ENCODE measurements at places on chromosomes 6 and 20.
A peak's percentile ranks its signal among the peaks of the same experiment; 100 is the strongest.

GRCh38 chr6:16324606-16325225, 86.3 kb downstream of the GMPR start:
- peak; percentile 49 for DNase-seq

DNA sequence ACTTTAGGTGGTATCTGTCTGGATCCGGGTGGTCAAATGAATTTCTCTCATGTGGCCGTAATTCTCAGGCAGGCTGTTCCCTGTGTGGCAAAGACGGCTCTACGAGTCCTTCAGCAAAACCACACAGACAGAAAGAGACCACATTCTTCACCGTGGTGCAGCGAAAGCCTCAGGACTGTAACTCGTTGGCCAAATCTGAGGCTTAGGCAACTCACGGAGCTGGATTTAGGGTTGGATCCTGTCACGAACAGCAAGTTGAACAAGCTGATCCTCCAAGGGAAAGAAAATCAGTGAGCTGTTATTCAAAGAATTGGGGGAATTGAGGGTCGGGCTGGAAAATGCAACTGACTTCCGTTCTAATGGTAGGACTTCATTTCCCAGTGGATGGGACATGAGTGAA, 167.4 kb downstream of the ZMYND8 start:
- peak; percentile 47 for DNase-seq

DNA sequence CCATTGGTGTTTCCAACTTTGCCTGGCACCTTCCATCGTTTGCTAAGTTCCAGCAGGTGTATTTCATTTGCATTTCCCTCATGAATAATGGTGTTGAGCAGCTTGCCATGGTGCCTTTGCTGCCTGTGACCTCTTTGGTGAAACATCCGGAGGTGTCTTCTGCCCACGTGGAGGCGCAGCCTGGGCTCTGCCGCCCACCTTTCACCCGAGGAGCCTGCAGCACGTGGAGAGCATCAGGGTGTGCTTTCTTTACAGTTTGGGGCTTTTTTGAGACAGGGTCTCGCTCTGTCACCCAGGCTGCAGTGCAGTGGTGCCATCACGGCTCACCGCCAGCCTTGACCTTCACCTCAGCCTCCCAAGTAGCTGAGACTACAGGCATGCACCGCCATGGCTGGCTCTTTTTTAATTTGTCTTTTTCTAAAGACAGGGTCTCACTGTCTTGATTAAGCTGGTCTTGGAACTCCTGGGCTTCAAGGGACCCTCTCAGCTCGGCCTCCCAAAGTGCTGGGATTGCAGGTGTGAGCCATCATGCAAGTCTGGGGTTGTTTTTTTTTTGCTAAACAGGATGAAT, 3.0 kb upstream of the ADRM1 start:
- DNase-seq = no peak

- no peak for DNase-seq
These were observed 844.5 kb upstream of the DEFB115 start for GRCh38 chr20:30412972-30413371.

GRCh38 chr20:59365611-59366285, 65.3 kb downstream of the EDN3 start:
- no peak for DNase-seq

DNA sequence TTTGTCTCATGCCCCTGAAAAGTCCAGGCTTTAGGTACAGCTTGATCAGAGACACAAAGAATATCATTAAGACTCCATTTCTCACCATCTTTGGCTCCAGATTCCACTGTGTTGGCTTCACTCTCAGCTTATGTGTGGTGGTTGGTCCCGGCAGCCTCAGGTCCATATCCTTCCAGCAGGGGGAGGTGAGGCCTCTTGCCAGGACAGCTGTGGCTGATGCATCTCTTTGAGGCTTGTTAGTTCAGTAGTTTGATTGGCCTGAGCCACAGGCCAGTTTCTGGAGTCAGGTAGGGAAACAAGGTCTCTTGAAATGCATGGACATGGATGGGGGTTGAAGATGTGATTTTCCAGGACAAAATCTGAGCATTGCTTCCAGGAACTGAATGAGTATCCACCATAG, 62.4 kb downstream of the JAG1 start:
- peak; percentile 64 for DNase-seq

DNA sequence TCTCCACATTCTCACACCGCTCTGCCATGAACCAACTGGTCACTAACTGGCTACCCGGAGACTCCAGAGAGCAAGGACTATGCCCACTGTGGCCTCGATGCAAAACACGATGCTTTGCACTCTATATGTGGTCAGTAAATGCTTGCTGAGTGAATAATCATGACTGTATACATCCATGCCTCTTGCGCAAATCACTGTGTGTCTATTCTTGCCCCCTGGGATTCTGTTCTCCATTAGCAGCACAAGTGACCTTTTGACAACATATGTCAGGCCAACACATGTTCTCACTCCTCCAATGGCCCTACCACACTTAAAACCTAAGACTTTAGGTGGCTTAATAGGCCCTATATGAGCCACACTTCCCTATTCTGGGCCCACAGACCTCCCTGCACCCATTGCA, 16.9 kb downstream of the KIF16B start:
- DNase-seq = peak; percentile 55

GRCh38 chr6:34745277-34746103, 11.8 kb upstream of the SNRPC start:
- DNase-seq = no peak

- peak; percentile 44 for DNase-seq
These were observed 33.4 kb upstream of the AAR2 start for GRCh38 chr20:36202891-36203338.

GRCh38 chr6:113457751-113458150, 399.4 kb upstream of the MARCKS start:
- DNase-seq = no peak

- no peak for DNase-seq
These were observed 99.9 kb downstream of the OTOR start for GRCh38 chr20:16848061-16848460.

DNA sequence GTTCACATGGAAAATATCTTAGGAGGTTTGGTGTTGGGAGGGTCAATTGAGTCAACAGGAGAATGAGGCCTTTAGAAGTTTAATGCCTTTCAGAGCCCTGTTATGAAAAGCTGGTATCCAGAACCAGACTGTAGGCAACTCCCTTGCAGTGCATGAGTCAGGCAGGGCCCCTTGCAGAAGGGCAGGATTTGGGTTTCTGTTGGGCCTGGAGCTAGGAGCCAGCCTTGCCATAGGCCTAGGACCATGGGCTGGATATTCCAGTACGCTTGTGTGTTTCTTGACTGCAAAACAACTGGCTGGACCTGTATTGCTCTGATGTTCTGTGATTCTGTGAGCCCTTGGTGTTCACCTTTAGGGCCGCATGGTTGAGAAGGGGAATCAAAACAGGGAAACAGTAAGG, 350.9 kb upstream of the PRND start:
- DNase-seq = no peak

- peak; percentile 69 for DNase-seq
These were observed 1.9 kb upstream of the BMP2 start for GRCh38 chr20:6765469-6766058.

DNA sequence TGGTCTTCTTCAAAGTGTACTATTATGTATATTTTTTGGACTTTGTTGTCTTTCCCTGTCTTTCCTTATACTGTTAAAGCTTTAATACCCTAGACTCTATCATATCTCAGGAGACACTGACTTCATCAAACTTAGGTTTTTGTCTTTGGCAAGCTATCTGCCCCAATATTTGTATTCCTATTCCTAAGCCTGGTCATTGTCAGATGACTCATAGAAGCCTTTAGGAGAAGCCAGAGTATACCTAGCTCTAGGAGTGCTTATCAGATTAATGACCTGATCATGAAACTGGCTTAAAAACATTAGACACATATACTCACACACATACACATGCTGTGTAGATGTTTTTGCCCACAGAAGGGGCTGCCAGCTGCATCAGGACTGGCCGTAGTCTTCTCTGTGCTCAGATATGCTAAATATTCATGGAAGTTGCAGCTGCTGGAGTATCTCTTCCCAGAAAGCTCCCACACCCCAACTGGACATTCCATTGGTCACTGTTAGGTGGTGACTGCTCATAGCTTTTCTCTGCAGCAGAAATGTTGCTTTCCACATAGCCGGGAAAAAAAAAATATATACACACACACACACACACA, 102.0 kb downstream of the ANKS1A start:
- peak; percentile 55 for DNase-seq

GRCh38 chr6:125365230-125365629, 63.5 kb upstream of the HDDC2 start:
- DNase-seq = no peak

DNA sequence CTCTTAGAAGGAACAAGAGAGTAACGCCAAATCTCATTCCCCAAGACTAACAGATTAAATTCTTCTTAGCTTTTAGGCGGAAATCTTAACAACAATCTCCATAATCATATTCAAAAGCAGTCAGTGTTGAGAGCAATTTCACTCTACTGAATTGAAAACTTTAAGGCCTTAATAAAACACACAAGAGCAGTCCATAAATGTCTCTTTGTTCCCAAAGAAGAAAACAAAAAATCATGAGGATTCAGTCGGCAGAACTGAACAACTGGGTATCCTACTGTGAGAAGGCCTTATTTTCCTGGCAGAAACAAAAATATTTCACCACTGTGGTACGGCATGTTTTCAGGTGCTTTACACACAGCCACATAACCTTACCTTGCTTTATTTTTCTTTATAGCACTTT, 14.4 kb downstream of the ABHD12 start:
- no peak for DNase-seq

- DNase-seq = peak; percentile 19
These were observed 176.2 kb downstream of the KIF16B start for GRCh38 chr20:16397086-16397485.

GRCh38 chr6:43943099-43943766, 173.2 kb downstream of the VEGFA start:
- no peak for DNase-seq

DNA sequence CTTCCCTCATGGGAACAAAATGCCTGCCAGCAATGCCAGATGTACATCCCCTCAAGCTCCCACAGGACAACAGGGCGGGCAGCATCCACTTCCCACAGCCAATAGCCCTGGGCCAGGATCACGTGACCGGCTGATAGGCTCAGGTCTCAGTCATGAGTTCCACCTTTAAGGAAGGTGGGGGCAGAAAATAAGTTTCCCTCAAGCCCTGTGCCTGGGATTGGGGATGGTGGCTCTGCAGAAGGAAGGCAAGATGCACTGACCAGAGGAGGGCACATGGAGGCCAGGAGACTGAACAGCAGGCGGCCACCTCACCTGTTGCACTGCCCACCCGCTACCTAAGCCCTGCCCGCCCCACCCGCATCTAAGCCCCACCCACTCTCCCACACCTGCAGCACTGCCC, 149.1 kb downstream of the BMP7 start:
- DNase-seq = no peak

GRCh38 chr6:112252571-112253497, 1.5 kb downstream of the LAMA4 start:
- no peak for DNase-seq

DNA sequence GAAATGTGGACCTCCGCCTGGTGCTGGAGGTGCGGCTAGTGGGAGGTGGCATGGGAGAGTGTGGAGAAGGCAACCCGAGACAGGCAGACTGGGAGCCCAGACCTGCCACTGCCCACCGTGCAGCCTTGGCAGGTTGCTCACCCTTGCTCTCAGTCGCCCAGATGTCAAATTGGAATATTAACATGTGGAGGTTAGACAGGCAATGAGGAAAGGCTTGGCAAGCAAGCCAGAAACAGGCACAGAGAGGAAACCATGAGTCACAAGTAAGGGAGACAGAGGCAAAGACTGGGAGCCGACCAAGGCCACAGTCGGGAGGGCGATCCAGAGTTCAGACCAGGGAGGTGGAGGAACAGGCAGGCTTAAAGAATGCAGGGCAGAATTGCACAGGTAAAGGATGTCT, 178.2 kb downstream of the FOXC1 start:
- peak; percentile 74 for DNase-seq

DNA sequence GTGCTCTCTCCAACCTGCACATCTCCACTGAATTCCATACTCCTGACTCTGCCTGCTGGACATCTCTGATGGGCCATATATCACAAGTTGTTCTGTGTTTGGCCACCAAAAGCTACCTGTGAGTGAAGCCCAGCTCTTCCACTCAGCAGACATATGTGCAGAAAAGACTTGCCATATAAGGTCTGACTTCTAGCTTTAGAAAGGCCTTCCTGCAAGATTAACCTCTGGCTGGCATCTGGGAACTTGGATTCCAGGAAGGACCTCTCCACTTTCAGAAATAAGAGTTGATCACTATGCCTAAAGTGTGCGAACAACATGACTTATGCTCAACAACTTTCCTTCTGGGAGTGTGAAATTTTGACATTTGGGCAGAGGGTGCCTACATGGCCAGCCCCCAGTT, 113.7 kb downstream of the TNFAIP3 start:
- no peak for DNase-seq

DNA sequence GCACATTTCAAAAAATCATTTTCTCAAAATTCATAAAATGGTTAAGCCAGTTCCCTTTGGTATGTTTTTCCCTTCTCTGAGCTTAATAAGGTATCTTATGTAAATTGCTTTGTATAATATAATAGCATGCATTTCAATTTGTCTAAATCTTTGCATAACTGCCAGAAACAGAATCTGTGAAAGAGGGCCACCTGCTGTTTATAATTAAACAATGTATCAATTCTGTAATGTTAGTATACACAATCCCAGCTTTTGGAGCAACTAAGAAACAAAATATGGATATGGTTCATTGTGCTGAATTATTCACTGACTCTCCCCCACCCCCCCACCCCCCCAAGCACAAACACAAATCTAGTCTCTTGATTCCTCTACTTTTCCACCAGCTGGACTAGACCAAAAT, 54.8 kb downstream of the GPX5 start:
- no peak for DNase-seq

- DNase-seq = peak; percentile 52
These were observed 320.4 kb downstream of the LAMA2 start for GRCh38 chr6:129203190-129203900.
